T-helper 1 cell (primary cell): ENCODE measurements at places on chromosomes 1 and 21.

DNA sequence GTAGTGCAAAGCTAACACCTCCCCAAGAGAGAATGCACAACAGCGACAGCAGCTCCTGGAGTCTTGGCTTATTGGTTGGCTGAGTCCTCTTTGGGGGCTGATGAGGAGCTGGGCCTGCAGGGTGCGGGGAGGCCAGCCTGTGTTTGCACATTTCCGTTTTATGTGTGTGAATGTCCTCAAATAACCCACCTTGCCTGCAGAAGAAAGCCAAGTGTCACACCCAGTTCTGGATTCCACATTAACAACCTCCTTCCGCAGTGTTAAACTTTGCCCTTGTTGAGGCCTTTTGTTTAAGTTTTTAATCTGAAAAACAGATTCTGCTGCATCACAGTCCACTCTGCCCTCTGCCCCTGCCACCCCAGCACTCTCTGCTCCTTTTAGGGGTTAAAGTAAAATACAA is 274.5 kb downstream of the TM2D1 start:
- DNase-seq = no peak

GRCh38 chr1:33379631-33380354 is 51.1 kb downstream of the PHC2 start:
- no peak for DNase-seq

DNA sequence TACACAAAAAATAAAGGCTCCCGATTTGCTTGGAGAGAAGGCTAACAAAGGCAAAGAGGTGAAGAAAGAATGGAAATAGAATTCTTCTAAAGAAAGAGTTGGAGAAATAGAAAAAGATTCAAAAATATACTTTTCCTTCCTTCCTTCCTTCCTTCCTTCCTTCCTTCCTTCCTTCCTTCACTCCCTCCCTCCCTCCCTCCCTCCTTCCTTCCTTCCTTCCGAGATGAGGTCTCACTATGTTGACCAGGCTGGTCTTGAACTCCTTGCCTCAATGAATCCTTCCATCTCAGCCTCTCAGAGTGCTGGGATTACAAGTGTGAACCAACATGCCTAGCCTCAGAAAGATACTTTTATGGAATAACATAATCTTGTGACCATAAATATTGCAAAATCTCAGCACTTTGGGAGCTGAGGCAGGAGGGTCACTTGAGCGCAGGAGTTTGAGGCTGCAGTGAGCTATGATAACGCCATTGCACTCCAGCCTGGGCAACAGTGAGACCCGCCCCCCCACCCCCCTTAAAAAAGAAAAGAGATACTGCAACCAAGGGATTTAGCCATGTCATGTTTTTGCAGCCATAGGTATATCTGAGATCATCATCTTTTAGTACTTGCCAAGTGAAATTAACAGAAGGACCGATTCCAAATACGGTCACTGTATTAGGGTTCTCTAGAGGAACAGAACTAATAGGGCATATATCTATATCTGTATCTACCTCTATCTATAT is 1.0 kb upstream of the HJV start:
- DNase-seq = no peak

DNA sequence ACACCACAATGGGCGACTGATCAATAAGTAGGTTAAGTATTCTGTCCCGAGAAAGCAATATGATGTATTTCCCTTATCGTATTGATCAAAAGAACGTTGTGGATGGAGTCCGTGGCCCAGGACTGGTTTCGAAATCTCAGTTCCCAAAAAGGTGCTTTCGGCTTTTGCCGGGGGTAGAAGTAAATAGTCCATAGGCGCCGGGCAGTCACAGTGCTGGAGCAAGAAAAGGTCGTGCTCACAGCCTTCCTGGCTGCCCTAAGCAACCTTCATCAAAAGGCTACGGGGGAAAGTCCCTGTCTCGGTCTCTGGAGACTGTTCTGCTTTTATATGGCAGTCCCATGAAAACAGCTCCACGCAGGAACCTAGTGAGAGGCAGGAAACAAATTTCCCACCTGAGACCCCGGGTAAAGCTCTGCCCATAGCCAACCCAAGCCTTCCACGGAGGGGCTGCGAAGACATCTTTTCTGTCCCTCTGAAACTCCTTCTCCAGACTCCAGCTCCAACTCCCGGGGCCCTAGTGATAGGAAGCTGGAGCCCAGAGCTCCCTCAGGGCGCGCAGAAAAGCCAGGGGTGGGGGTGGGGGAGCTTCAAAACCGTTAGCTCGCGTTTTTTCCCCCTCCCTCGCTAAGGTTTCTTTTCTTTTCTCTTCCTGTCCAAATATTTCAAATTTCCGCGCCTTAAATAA is 7.0 kb downstream of the CDKN2C start:
- peak; percentile 7 for DNase-seq

GRCh38 chr1:221204055-221204833 is 325.0 kb downstream of the HLX start:
- no peak for DNase-seq

DNA sequence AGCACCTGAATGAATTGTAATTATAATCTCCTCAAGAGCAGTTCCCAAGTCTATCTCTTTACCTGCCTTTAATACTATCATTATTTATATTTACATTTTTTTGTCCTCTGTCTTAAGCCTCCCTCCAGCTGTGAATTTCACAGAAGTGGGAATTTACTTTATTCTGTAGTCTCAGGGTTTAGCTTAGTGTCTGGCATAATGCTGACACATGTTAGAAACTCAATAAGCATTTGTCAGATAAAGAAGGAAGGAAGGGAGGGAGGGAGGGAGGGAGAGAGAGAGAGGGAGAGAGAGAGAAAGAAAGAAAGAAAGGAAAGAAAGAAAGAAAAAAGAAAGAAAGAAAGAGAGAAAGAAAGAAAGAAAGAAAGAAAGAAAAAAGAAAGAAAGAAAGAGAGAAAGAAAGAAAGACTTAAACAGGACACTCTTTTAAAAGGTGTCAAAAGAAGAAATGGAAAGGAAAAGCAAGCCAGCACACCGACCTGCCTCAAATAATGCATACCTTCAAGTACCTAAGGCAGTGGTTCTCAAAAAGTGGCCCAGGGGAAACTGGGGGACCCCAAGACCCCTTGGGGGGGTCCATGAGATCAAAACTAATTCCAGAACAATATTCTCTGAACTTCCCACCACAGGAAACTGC is 1.8 kb upstream of the PGLYRP4 start:
- no peak for DNase-seq

DNA sequence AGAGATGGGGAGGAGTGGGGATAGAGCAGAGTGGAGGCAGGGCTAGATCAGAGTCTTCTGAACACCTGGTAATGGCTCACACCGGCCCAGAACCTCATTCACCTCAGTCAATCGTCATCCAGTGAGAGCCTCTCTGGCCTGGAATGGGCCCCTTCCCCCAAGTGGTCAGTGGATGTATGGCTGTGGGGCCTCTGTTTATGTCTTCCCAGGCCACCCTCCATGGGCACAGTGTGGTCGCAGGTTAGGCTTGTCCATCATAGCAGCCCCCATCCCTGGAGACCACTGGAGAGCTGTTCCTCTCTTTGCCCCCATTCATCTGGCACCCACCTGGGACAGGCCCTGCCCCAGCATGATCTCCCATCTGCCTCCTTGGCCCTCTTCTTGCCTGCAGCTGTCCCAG is 29.6 kb upstream of the TENT5C start:
- no peak for DNase-seq
